ENCODE measurements at places on chromosomes 13 and 19.
A peak's percentile ranks its signal among the peaks of the same experiment; 100 is the strongest.

- DNase-seq = no peak
Observed at GRCh38 chr19:15113245-15114152, 6.3 kb downstream of the SYDE1 start.

- no peak for DNase-seq
Observed at GRCh38 chr19:51076631-51077213, 6.0 kb downstream of the KLK14 start.

GRCh38 chr13:109243311-109243951, 543.0 kb downstream of the IRS2 start:
- no peak for DNase-seq

DNA sequence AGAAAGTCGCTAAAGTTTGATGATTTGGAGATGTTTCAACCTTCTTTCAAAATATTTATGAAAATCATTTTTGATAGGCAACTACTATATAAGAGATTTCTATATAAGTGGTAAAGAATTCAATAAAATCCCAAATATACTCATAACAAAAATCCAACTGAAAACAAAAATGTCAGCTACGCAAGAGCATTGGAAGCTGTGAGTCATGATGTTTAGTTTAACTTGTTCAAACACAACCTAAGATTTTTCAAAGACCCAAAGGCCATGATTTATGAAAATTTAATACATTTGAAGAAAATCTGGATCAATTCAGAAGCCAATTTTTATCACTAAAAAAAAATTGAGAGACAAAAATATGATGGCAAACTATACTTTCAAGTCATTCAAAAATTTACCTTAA, 226.6 kb downstream of the MZT1 start:
- no peak for DNase-seq

DNA sequence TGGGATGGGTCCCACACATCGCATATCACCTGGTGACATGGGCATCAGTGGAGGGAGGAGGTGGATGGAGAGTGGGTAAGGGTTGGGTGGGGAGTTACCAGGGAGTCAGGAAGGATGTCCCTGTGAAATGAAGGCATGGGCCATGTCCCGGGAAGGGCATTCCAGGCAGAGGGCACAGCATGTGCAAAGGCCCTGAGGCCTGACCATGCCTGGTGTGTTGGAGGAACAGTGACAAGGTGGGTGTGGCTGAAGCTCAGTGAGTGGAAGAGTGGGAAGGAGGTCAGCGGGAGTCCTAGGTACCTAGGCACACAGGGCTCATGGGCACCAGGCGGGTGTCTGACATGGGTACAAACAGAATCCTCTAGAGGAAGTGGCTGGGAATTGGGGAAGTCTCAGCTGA, 11.0 kb upstream of the COLGALT1 start:
- no peak for DNase-seq

GRCh38 chr13:51328488-51328887, 11.0 kb upstream of the SERPINE3 start:
- DNase-seq = no peak

DNA sequence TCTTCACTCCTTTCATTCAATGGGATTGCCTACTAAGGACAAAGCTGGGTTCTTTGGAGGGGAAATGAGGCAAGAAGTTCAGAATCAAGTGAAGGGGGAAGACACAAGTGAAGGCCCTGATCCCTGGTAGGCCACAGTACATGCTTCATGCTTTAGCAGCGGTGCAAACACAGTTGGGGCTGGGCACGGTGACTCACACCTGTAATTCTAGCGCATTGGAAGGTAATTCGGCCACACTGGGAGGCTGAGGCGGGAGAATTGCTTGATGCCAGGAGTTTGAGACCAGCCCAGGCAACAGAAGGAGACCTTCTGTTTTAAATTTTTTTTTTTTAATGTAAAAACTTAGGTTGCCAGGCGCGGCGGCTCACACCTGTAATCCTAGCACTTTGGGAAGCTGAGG, 23.4 kb upstream of the GATAD2A start:
- no peak for DNase-seq

DNA sequence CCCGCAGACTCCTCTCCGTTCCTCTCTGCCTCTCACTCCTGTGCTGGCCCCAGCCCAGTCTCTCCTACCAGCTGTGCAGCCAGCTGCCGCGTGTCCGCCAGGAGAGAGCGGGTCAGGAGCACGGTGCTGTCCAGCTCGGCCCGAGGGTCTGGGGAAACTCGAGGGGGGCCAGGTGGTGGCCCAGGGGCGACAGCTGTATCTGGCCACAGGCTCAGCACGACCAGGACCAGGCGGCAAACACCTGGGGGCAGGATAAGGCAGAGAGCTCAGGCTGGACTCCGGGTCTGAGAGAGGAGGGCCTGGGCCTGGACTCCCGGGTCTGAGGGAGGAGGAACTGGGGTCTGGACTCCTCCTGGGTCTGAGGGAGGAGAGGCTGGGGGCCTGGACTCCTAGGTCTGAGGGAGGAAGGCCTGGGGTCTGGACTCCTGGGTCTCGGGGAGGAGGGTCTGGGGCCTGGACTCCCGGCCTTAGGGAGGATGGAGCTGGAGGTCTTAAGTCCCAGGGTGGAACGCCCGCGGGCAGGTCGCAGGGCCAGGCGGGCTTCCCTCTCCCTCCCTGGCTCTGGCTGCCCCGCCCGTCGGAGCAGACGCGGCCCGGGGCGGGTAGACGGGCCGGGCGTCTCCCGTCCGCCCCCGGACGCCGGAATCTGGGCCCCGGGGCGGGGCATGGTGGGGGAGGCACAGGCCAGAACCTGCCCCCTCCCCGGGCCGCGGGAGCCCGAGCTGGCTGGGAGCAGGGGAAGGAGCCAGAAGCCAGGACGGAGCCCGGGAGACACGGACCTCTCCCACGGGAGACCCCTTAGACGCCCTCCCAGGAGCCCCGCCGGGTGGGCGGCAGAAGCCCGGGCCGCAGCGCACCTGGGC, 1.3 kb downstream of the IL11 start:
- DNase-seq = no peak

GRCh38 chr19:36151144-36152018, 866 bp downstream of the COX7A1 start:
- DNase-seq = no peak

GRCh38 chr13:42039457-42039945, 8.9 kb upstream of the DGKH start:
- DNase-seq = no peak

DNA sequence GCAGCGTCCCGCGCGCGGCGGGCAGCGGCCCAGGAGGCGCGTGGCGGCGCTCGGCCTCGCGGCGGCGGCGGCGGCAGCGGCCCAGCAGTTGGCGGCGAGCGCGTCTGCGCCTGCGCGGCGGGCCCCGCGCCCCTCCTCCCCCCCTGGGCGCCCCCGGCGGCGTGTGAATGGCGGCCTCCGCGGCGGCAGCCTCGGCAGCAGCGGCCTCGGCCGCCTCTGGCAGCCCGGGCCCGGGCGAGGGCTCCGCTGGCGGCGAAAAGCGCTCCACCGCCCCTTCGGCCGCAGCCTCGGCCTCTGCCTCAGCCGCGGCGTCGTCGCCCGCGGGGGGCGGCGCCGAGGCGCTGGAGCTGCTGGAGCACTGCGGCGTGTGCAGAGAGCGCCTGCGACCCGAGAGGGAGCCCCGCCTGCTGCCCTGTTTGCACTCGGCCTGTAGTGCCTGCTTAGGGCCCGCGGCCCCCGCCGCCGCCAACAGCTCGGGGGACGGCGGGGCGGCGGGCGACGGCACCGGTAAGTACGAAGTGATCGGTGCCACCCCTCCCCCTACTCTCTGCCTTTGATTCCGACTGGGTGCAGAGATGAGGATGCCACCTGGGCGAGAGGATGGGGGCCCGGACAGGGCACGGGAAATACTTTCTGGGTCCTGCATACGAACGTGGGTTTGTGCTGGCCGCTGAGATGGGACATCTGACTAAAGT, 874 bp downstream of the TRIM28 start:
- no peak for DNase-seq

DNA sequence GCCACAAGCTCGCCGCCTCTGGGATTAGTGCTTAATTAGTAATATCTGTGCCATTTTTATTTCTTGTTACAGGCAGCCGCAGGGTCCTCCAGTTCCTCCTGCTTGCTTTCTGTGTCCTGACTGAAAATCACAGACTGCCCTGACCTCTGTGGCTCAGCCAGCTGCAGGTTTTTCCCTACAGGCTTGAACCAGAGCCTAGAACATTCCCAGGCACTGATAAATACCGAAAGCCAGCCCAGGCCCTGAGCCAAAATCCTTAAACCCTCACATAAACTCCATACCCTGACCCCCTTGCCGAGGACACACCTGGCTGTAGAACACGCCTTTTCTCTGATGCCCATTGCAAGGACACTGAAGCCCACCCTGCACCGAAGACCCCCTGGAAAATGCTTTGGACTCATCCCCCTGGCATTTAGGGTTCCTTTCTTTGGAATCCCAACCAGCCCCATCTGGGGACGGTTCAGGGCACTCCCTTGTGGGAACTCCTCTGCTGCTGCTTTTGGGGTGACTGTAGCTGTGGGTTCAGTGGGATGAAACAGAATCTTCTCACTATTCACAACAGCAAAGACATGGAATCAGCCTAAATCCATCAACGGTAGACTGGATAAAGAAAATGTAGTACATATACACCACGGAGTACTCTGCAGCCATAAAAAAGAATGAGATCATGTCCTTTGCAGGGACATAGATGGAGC, 15.5 kb downstream of the DPP9 start:
- no peak for DNase-seq

GRCh38 chr13:50355797-50356196, 340.6 kb downstream of the KCNRG start:
- no peak for DNase-seq

- no peak for DNase-seq
Observed at GRCh38 chr19:41133260-41133659, 19.0 kb downstream of the CYP2F1 start.

DNA sequence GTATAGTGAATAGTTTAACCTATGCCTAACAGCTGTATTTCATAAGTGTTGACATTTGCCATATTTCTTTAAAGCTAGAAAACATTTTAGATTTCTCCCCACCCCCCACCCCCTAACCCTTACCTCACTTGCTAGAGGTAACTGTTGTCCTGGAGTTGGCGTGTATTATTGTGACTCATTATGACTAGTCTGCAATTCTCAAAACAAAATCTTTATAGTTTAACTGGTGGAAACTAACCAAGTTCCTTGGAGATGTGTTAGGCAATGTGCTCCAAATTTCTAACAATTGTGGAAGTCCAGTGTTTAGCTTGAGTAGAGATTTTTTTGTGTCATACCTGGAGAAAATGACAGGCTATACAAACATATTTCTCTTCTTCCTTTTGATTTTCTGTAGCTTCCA, 38.0 kb downstream of the KCTD4 start:
- no peak for DNase-seq

DNA sequence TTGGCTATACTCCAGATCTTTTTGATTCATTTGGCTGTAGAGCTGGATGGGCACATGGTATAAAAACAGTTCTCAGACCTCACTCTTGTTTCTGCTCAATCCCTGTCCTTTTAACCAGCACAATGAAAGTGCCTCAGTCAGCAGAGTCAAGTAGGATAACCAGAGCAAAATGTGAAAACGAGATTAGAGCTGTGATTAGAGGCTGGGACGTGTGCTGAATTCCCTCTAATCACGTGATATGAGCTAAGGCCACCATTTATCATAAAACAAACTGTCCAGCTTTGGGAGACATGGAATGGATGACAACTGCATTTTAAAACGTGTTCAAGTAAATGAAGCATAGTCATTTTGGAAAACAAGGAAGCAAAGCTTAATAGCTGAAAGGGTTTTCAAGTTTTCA, 54.1 kb downstream of the GJA3 start:
- DNase-seq = no peak

DNA sequence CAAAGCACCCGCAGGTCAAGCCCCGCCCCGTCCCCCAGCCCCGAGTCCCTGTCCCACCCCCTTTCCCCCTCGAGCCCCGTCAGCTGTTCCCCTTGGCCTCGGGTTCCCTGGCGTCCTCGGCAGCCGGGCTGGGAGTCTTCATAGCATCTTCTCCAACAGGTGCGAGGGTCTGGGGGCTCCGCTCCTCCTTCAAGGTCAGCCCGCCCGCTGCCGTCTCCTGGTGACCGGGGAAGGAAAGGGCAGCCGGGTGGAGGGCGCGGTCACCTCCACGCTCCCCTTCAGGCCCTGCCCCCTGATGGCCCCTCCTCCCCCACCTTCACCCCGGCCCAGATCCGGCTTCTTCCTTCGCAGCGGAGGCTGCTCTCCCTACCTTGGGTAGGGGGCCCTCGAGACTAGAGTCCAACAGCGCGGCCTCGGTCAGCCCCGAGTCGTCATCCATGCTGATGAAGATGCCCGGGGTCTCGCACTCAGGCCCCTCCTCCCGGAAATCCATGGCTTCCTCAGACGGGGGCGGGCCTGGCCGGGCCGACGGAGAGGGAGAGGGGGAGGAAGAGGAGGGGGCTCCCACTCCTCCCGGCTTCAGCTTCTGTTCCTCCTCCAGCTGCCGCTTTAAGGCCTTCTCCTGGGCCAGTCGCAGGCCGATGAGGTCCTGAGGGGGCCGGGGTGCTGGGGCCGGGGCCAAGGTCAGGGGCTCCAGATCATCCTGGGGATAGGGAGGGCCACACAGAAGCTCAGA, 541 bp upstream of the RSPH6A start:
- no peak for DNase-seq

- DNase-seq = no peak
Observed at GRCh38 chr19:32781280-32781679, 61.7 kb downstream of the TDRD12 start.

GRCh38 chr19:7748756-7749155, 1.4 kb upstream of the CD209 start:
- no peak for DNase-seq

GRCh38 chr19:48629599-48630295, 7.4 kb downstream of the DBP start:
- peak; percentile 75 for DNase-seq

DNA sequence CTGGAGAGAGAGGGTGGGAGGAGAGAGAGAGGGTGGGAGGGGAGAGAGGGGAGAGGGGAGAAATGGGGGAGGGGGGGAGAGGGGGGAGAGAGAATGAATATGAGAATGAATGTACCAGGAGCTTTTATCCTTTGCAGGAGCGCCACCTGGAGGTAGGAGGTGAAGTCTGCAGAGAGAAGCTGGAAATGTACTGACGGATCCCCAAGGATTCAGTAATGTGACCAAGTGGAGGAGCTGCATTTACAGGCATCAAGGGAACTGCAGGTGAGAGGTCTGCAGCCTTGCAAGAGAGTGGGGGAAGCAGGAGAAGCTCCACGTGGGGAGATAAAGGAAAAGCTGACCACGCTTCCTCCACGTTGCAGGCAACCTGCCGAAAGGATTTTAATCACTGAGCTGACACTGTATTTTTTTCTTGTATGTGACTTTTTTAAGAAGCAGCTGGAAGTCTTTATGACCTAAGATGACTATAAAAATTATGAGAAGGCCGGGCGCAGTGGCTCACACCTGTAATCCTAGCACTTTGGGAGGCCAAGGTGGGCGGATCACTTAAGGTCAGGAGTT, 33.7 kb downstream of the VSTM1 start:
- DNase-seq = peak; percentile 57

Measured in liver (tissue), 10 donors.